ENCODE measurements at places on chromosomes 1 and 21.

DNA sequence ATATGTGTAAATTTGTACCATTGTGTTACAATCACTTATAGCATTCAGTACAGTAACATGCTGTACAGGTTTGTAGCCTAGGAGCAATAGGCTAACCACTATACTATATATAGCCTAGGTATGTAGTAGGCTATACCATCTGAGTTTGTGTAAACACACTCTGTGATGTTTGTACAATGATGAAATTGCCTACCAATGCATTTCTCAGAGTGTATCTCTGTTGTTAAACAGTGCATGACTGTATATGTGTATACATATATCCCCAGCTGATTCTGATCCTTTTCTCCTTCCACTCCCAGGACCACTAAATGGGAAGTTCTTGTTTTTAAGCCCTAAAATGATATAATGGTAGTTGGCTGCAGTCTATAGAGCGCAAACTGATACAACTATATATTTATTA, 7.8 kb downstream of the GNPAT start:
- DNase-seq = no peak

DNA sequence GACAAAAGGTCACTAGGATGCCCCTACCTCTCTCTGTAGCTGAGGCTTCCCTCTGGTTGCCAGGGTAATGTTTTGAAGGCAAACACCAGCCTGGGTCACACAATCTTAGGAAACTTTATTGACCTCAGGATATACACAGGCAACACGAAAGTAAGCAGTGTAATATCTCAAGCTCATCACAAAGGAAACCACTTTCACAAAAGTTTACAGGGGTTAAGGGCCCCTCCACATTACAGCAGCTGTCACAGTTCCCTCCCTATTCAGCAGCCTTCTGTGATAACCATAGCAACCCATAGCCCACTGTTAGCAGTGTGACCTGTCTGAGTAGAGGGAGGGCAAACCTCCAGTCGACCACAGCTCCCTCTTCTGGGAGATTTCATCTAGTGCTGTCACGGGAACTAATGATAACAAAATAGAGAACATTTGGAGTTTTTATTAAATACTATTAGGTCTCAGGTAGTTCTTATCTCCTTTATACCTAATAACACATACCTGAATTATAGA, 149.8 kb downstream of the PTPRC start:
- DNase-seq = no peak

DNA sequence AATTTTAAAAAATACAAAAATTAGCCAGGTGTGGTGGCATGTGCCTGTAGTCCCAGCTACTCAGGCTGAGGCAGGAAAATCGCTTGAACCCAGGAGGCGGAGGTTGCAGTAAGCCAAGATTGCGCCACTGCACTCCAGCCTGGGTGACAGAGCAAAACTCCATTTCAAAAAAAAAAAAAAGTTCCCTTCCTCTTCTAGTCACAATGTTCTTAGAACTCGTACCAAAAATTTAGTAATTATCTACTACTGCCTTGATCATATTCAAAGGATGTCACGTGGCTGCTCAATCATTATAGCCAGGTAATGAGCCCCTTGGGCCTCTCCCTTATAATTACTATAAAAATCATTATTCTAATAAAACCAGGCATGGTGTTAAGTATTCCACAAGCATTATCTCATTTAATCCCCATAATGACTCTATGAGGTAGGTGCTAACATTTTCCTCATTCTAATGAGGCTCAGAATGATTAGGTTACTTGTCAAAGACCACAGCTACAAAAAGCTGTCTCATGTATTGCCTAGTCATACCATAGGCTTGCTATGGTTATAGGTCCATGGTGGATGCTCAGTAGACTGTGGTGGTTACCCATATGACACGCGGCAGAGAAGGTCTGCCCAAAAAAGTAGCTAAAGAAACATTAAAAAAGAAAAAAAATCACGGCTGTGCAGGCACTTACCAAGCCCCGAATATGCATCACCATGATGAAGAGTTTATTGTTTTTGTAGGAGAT, 15.5 kb upstream of the PPP1R15B start:
- no peak for DNase-seq

DNA sequence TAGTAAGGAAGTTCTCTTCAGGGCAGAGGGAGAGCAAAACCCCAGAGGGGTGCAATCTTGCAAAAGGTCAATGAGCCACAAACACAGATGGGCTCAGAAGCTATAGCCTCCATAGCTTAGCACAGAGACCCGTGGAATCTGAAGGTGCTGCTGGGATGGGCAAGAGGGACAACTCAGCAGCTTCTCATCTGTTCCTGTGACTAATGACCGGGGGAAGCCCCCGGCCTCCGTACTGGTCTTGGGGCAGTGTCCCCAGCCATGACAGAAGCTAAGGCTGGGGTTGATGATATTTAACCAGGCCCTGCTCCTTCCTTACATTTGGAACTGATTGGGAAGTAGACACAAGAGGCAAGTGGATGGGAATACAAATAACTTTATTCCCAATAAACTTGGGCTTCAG, 19.1 kb downstream of the EXOC8 start:
- DNase-seq = no peak

DNA sequence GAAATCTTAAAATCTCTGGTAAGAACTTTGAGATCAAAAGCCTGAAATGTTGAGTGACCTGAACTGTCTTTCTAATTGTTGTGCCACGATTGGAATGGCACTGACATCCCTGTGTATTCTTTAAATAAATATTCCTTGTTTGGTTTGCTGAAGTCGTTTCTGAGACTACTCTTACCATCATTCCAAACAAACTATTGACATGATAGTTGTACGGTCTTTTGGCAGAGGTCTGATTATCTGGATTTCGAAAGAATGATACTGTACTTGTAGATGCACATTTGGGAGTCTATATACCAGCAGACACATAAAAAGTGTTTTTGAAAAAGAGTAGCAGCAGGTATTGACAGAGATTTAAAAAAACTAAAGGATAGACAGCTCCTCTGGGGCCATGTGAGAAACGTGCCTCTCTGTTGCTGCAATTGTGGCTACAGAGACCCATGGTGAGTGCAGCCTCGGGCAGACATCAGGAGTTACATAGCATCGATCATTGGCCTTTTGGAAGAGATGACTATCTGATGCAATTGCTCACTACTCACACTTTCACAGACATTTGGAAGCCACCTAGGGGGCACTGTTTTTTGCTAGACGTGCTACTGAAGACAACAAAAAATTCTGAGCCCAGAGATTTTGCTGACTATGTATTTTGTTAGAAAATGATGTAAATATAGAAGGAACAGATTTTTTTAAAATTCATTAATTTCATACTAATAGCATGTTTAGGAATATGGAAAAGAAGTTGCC, 464.5 kb downstream of the KCNT2 start:
- DNase-seq = no peak

DNA sequence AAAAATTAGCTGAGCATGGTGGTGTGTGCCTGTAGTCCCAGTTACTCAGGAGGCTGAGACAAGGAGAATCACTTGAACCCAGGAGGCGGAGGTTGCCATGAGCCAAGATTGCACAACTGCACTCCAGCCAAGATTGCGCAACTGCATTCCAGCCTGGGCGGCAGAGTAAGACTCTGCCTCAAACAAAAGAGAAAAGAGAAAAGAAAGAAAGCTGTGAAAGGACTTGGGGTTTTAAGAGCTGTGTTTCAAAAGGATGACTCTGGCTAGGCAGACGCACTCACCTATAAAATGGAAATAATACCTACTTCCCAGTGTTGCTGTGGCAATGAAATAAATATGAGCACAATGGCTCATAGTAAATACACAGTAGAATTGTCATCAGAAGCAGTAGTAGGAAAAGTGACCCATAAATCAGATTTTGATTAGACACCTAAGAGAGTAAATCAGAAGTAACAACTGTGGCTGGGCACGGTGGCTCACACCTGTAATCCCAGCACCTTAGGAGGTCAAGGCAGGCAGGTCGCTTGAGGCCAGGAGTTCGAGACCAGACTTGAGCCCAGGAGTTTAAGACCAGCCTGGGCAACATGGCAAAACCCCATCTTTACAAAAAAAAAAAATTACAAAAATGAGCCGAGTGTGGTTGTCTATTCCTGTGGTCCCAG, 45.9 kb upstream of the PUM1 start:
- no peak for DNase-seq
